ENCODE measurements at places on chromosomes 16 and 17.

DNA sequence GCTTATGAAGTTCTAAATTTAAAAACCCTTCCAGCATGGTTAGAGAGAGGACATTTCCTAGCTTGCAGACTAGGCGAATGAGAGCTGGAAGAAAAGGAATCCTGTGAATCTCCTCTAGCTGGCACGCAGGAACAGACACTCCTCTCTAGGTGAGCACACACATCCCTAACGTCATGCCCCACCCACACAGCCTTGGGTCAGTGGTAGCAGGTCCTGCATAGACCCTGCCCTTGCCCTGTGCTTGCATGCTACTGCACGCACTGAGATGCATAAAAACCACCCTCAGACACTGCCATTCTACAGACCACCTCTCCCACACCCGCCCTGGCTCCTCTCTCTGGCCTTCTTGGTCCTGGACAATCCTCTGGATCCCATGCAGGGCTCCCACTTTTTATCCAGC lies 23.5 kb downstream of the CES1 start:
- DNase-seq = no peak

DNA sequence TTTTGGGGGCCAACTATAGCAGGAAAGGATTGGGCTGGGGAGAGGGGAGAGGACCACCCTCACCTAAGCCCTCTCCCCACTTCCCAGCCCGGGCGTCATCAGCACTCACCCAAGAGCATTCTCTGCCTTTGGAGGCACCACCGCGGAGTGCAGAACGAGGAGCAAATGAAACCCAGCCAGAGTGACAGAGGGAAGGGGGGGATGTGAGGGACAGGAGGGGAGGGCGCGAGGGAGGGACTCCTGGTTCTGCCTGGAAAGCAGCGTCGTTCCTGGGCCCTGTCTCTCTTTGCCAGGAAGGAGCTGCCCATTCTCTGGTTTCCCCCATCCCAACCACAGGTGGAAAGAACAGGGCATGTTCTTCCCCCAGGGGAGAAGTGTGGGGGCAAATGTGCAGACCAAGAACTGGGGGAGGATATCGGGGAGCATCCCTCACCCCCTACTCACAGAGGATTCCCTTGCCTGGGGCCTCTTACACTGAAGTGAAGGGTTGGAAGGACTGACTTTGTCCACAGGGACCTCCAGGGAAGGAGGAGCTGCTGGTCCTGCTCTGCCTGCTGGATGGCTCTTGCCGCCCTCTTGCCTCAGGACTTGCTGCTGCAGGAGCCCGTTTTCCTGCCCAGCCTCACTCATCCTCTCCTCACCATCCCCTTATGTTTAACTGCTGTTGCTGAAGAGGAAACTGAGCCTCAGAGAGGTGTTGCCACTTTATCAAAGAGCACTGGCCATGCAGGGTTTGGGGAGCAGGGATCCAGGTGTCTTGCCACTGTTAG lies 3.5 kb upstream of the C17orf113 start:
- no peak for DNase-seq

- DNase-seq = no peak
These were observed 8.1 kb upstream of the KIFC3 start for GRCh38 chr16:57810197-57811031.

- DNase-seq = no peak
These were observed 681 bp downstream of the USP43 start for GRCh38 chr17:9645851-9646545.

GRCh38 chr16:11140466-11140865 lies 115.5 kb downstream of the SOCS1 start:
- DNase-seq = no peak

- DNase-seq = no peak
These were observed 27.0 kb upstream of the NFAT5 start for GRCh38 chr16:69538808-69539207.

DNA sequence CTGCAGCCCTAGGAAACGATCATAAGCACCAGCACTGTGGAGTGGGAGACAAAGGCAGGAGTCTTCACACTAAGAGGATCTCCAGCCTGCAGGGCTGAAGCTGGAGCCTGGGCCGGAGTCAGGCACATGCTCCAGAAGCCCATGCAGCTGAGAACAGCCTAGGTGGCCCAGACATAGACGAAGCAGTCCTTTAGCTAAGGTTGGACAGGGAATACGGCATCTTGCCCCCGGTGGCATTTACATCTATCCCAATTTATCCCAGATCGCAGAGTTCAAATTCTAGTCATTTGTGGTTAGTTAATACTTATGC lies 13.9 kb downstream of the TSPOAP1 start:
- DNase-seq = no peak

DNA sequence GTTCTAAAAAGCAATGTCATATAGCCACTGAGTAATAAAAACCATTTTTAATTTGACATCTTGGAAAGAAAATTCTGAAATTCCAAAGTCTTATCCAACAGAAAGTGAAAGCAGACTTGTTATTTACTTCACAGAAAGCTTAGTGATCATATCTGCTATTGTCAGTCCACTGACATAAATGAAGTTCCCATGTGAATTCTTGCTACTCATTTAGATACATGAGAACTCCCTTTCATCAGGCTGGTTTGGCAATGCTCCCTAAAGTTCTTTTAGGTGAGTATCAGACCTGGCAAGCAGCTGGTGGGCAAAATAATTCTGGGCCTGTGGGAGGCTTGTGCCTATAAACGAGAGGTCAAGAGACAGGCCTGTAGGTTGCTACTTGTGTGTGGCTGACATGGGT lies 23.4 kb downstream of the NME2 start:
- no peak for DNase-seq
